ENCODE measurements at places on chromosomes 5 and 9.

DNA sequence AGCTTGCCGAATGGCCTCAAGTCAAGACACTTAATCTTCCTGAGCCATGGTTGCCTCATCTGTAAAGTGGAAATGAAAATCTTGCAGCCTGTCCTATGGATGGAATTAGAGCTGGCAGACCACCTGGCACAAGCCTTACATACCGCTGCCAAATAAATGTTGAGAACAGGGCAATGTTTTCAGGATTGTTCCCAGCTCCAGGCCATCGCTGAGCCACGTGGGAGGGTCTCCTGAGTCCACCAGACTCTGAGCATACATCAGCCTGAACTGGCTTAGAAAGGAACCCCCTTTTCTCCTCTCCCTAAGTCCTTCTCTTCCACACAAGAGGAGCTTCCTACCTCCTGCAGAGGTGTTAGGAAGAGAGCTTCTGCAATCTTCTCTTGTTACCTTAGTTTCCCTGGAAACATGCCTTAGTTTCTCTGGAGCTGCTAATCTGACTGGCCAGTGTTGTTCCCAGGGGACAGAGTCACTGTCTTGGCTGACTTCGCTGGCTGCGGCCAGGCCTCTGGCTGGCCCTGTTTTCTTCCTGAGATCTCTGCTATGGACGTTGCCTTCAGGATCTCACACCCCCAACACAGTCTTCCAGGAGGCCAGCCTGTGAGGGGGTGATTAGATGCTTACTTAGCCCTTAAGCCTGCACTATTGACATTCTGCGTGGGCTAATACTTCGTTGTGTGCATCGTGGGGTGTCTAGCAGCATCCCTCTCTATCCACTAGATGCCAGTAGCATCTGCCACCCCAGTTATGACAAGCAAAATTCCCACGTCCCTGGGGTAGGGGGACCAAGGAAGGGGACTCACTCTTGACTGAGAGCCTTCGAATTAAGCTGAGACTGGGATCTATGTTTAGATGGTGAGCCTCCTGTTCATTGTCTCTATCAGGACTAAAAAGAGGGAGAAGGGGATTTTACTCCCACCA is 62.2 kb downstream of the BOD1 start:
- DNase-seq = no peak

GRCh38 chr5:91443761-91444467 is 60.8 kb upstream of the ARRDC3 start:
- no peak for DNase-seq

DNA sequence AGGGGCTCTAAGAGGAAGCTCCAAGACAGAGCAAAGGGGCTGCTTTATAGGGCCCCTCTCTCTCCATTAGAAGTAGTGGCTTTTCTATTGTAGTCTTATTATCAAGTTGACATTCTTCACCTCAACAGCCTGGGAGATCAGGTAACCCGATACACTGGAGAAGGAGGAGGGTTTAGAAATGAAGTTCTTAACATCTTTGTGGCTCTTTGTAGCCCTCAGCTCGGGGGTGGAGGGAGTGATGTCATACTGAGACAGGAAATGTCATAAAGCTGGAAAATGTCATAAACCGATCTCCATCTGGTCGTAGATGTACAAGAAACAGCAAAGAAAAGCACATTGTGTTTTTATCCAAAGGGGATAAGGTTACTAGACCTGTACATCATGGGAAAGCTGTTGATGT is 17.9 kb downstream of the PDZD2 start:
- DNase-seq = no peak

DNA sequence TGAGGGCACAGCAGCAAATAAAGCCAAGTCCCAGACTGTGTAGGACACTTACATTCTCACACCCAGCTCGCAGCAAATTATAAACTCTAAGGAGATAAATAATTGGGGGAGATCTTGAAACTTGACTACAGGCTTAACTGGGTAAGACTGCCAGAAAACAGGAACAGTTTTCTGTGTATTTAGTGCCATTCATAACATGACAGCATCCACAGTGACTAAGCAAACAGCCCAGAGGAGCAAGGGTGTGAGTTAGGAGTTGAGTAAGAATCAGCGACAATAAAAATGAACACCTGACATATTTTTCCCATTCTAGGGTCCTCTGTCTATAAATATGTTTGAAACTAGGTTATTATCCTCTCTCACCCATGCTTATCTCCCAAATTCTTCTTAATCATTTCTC is 370.9 kb upstream of the WWC1 start:
- DNase-seq = no peak

All from activated naive CD8-positive, alpha-beta T cell treated with anti-CD3 and anti-CD28 coated beads, Interleukin-2, amount 50 U/mL, for 16 hours (primary cell).